ENCODE measurements at places on chromosomes 11 and 22.

GRCh38 chr11:62449451-62449851 lies 30.6 kb downstream of the SCGB1A1 start:
- no peak for DNase-seq

- no peak for DNase-seq
Measured at GRCh38 chr22:38697425-38698089, 3.2 kb downstream of the JOSD1 start.

DNA sequence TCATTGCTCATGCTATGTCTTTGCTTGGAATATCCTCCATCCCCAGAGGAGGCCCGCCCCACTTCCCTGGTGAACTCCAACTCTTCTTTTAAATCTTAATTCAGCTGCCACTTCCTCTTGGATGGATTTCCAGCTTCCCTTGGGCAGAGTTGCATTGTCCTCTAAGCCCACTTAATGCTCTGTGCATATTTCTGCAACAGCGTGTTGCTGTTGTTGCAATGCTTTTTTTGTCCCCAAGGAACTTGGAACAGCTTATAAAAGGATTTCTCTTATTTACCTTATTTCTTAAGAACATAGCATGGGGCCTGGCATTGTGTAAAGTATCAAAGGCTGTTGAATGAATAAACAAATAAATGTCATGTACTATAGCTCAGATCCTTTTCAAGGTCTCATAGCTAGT lies 507.4 kb downstream of the METTL15 start:
- no peak for DNase-seq

GRCh38 chr22:46406791-46407190 lies 71.3 kb downstream of the TRMU start:
- no peak for DNase-seq

GRCh38 chr11:103631841-103632240 lies 404.6 kb upstream of the DDI1 start:
- DNase-seq, result no peak

DNA sequence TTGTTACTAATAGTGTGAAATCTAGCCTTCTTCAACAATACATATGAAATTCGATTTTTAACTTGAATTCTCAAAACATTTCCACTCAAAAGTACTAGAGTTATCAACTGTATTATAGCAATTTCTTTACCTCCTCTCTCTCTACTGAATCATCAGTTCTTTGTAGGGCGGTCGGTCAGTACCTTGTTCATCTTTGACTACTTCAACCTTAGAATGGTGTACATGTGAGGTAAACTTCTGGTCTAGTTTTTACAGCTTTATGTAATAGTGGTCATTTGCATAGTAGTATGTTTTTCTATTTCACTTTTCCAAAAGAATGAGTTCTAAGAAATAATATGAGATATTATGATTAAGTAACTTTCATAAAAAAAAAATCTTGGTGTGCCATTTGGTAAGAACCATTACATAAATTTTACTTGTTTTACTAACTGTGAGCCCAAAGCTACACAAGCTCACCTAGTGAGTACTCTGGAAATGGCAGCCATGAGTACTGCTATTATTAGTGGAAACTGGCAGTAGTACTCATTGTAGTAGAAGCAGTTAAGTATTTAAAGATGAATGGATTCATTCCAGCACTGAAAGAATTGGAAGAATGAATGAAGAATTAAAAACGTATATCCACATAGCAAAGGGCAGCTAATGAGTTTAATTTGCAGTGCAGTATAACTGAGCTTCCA lies 30.1 kb downstream of the SESN3 start:
- DNase-seq, result no peak

DNA sequence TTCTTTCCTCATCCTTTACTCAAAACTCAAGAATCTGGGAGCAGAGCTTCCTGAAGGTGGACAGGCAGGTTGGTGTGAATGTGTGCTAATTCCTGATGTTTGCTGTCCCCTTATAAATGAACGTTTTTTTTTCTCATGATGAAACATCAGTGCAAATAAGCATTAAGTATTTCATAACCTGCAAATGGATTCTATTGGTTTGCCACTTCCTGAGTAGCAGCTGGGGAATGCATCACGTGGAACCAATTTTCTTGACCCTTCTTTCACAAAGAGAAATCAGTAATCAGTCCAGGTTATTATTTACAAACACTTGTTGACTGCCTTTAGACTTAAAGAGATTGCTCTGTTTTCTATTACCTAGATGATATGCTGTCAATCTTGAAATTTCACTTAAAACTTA lies 40.1 kb upstream of the SCN3B start:
- DNase-seq, result no peak

DNA sequence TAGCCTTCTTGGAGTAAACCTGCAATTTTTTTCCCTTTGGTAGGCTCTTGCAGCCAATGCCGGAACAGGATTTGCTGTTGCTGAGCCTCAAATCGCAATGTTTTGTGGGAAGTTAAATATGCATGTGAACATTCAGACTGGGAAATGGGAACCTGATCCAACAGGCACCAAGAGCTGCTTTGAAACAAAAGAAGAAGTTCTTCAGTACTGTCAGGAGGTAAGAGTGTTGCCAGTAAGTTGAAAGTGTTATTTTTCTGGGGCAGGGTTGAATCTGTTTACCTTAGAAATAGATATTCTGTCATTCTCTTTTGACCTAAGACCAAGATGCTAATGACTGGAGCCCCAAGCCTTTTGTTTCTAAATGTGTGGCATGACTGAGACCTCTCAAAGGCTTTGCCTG lies 39.7 kb downstream of the APLP2 start:
- no peak for DNase-seq

- DNase-seq, result no peak
Measured at GRCh38 chr11:596374-596773, 19.4 kb downstream of the IRF7 start.

GRCh38 chr11:35148163-35148837 lies 9.3 kb downstream of the CD44 start:
- DNase-seq, result no peak

All from stimulated activated CD8-positive, alpha-beta memory T cell treated with anti-CD3 and anti-CD28 coated beads, Interleukin-7, amount 100 ng/mL, for 24 hours (primary cell).